A549 treated with AZD2906 at 1 μM for 4 hours (cell line): ENCODE measurements at places on chromosomes 16 and 17. TPM values are rescaled to one million over a fixed set of nuclear protein-coding genes. Genes with fewer than 3 reads are reported as not detected.

Gene AOC2
- total RNA-seq: 1.7 to 2.7 TPM (median 1.8 TPM) in 5 replicates

Gene GP2
- total RNA-seq: not detected in 5 replicates

Gene CDRT15
- not detected in 5 replicates for total RNA-seq

Gene ABCC11
- 0.05 to 0.25 TPM (median 0.08 TPM) in 5 replicates for total RNA-seq

Gene TMED6
- 0.07 TPM in 1 of 5 replicates, not detected in the others for total RNA-seq

Gene CDH3
- 0.23 to 0.37 TPM (median 0.30 TPM) in 5 replicates for total RNA-seq

Gene MEAK7
- 45.1 to 60.4 TPM (median 53.1 TPM) in 5 replicates for total RNA-seq

Gene GRAPL
- 0.11 to 0.22 TPM (median 0.11 TPM) in 3 of 5 replicates, not detected in the others for total RNA-seq

Gene CA7
- total RNA-seq: 0.05 to 0.06 TPM (median 0.06 TPM) in 3 of 5 replicates, not detected in the others

Gene MEFV
- total RNA-seq: 0.02 to 0.05 TPM (median 0.02 TPM) in 3 of 5 replicates, not detected in the others

Gene SNX20
- total RNA-seq: not detected in 5 replicates

Gene CD300C
- 0.31 to 0.51 TPM (median 0.41 TPM) in 5 replicates for total RNA-seq

Gene RPGRIP1L
- total RNA-seq: 9.0 to 10.4 TPM (median 9.7 TPM) in 5 replicates

Gene TERF2IP
- 41.4 to 45.0 TPM (median 44.1 TPM) in 5 replicates for total RNA-seq

Gene NRN1L
- total RNA-seq: 0.15 to 0.24 TPM (median 0.20 TPM) in 4 of 5 replicates, not detected in the other

Gene ALDH3A2
- 148 to 171 TPM (median 159 TPM) in 5 replicates for total RNA-seq

Gene TBC1D3G
- total RNA-seq: not detected in 5 replicates

Gene ATP2A3
- total RNA-seq: 4.3 to 5.3 TPM (median 4.7 TPM) in 5 replicates

Gene TNS4
- 188 to 253 TPM (median 228 TPM) in 5 replicates for total RNA-seq

Gene RHBDL1
- 0.50 to 1.5 TPM (median 1.3 TPM) in 5 replicates for total RNA-seq
